ENCODE measurements at places on chromosomes 4 and X. TPM values are rescaled to one million over a fixed set of nuclear protein-coding genes. Genes with fewer than 3 reads are reported as not detected.

RIPPLY1 gene
- not detected for total RNA-seq

GSX2 gene
- total RNA-seq, result 3.2 TPM

UGT2B15 gene
- not detected for total RNA-seq

SORBS2 gene
- 62.7 TPM for total RNA-seq

ZNF157 gene
- 5.1 TPM for total RNA-seq

SLC34A2 gene
- 0.23 TPM for total RNA-seq

ZNF185 gene
- total RNA-seq, result 3.7 TPM

HSFX3 gene
- total RNA-seq, result not detected

MAGEA2 gene
- not detected for total RNA-seq

CT47A1 gene
- total RNA-seq, result not detected

EOLA1 gene
- 13.4 TPM for total RNA-seq

BMP2K gene
- 75.0 TPM for total RNA-seq

CXCL1 gene
- total RNA-seq, result 1.2 TPM

Data from diencephalon (tissue), 1 donor.